H9 (cell line): ENCODE measurements at places on chromosomes 16 and 17. TPM values are rescaled to one million over a fixed set of nuclear protein-coding genes. Genes with fewer than 3 reads are reported as not detected.

TLCD3B gene
- 20.9 and 22.3 TPM in 2 replicates for total RNA-seq

KRT24 gene
- total RNA-seq = not detected in 2 replicates

DNASE1L2 gene
- total RNA-seq = 2.5 TPM in 2 replicates

GRCh38 chr16:2586901-2587480 is 49.2 kb downstream of the PDPK1 start:
- DNase-seq = peak; percentile 23

DNA sequence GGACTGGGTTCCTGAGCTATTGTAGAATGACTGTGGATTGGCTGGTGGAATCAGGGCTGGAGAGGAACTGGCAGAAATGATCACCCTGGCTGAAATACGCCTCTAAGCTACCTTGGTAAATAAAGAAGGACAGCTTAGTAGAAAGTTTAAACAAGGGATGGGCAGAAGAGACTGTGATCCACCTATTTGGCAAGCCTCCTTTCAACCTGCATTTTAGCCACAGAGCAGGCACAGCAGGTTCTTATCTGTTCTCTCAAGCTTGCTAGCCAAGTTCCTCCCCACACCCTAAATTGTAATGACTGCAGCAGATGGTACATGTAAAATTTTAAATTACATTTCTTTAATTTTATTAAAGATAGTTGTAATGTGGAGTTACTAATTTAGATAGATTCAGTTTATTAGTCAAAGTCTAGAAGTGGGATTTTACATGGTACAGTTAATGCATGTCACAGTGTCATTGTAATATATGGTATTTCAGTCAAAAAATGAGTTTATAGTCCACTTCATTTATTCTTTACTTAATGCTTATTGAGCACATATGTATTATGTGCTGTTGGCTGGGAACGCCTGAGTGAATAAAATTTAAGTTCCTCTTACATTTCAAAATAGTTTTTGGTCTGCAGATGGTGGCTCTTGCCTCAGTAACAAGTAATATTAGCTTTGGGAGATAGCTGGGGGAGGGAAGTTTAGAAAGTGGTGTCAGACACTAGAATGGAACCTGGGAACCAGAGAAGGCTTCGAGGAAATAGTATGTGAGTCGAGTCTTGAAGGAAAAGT is 11.2 kb downstream of the EPN2 start:
- DNase-seq = no peak

DNA sequence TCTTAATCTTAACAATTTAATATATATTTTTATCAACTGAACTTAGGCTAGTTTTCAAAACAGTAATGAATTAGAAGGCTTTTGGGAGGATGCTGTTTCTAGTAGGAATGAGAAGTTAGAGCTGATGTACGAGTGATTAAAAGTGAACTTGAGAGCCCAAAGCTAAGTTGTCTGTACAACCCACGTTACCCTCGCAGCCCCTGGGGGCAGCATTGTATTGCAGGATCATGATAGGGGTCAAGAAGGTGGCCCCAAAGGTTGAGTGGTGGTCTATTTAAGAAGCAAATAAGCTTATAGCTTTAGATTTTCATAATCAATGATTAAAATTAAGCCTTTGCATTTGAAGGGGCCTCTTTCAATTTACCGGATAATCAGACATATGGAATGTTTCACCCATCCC is 33.7 kb upstream of the ALDH3A2 start:
- no peak for DNase-seq

EVPLL gene
- total RNA-seq = 0.61 TPM in 1 of 2 replicates, not detected in the other

- DNase-seq = no peak
These were observed 3.0 kb downstream of the EME1 start for GRCh38 chr17:50375858-50376538.

GRCh38 chr16:8849411-8850011 is 19.3 kb downstream of the CARHSP1 start:
- DNase-seq = no peak

SBK1 gene
- total RNA-seq = 65.5 and 69.7 TPM in 2 replicates
